A549 treated with CpdA at 1 μM for 4 hours (cell line): ENCODE measurements at places on chromosomes 7 and 10. TPM values are rescaled to one million over a fixed set of nuclear protein-coding genes. Genes with fewer than 3 reads are reported as not detected.

Gene CELF2
- 0.02 to 0.05 TPM (median 0.02 TPM) in 3 of 5 replicates, not detected in the others for total RNA-seq

Gene HKDC1
- 17.3 to 24.6 TPM (median 19.4 TPM) in 5 replicates for total RNA-seq

Gene DMTF1
- total RNA-seq, result 16.8 to 24.0 TPM (median 19.6 TPM) in 5 replicates

Gene NRF1
- total RNA-seq, result 10.4 to 13.0 TPM (median 11.8 TPM) in 5 replicates

Gene FBXW4
- 18.0 to 23.6 TPM (median 21.2 TPM) in 5 replicates for total RNA-seq

Gene FBXL13
- 0.12 to 0.61 TPM (median 0.27 TPM) in 5 replicates for total RNA-seq

Gene GNAI1
- 32.9 to 43.1 TPM (median 36.0 TPM) in 5 replicates for total RNA-seq

Gene ZNF485
- total RNA-seq, result 1.6 to 2.8 TPM (median 2.1 TPM) in 5 replicates

Gene HMX3
- not detected in 5 replicates for total RNA-seq

Gene CTAGE15
- not detected in 5 replicates for total RNA-seq

Gene GPER1
- total RNA-seq, result 0.69 to 1.0 TPM (median 0.89 TPM) in 5 replicates

Gene HOXA3
- total RNA-seq, result 5.3 to 13.3 TPM (median 10.6 TPM) in 5 replicates

Gene AKR1C1
- 467 to 623 TPM (median 597 TPM) in 5 replicates for total RNA-seq

Gene NUTM2E
- 0.29 to 0.52 TPM (median 0.45 TPM) in 5 replicates for total RNA-seq

Gene NPFFR1
- not detected in 5 replicates for total RNA-seq

Gene LIPM
- not detected in 5 replicates for total RNA-seq

Gene MET
- total RNA-seq, result 82.1 to 117 TPM (median 103 TPM) in 5 replicates

Gene MAT1A
- 0.04 TPM in 1 of 5 replicates, not detected in the others for total RNA-seq

Gene ELN
- total RNA-seq, result 0.07 to 0.13 TPM (median 0.09 TPM) in 4 of 5 replicates, not detected in the other

Gene CALML5
- total RNA-seq, result not detected in 5 replicates

Gene HSPB1
- 602 to 1,069 TPM (median 1,036 TPM) in 5 replicates for total RNA-seq

Gene ETV1
- 2.5 to 3.4 TPM (median 2.7 TPM) in 5 replicates for total RNA-seq

Gene PRLHR
- not detected in 5 replicates for total RNA-seq

Gene OPALIN
- not detected in 5 replicates for total RNA-seq

Gene SEMA4G
- total RNA-seq, result 8.7 to 10.3 TPM (median 9.3 TPM) in 5 replicates

Gene TRIM73
- 1.3 to 2.6 TPM (median 1.9 TPM) in 5 replicates for total RNA-seq

Gene SPDYE2
- total RNA-seq, result not detected in 5 replicates
